Activated T-helper 1 cell treated with anti-CD3 and anti-CD28 coated beads, Interleukin-2, amount 50 U/mL, for 16 hours (primary cell): ENCODE measurements at places on chromosomes 1 and 21.
A peak's percentile ranks its signal among the peaks of the same experiment; 100 is the strongest.

GRCh38 chr1:95426772-95427171 lies 192.8 kb downstream of the RWDD3 start:
- no peak for DNase-seq

GRCh38 chr1:215287362-215287761 lies 204.8 kb downstream of the KCNK2 start:
- DNase-seq: no peak

GRCh38 chr1:218985424-218985984 lies 188.2 kb upstream of the LYPLAL1 start:
- DNase-seq: no peak

DNA sequence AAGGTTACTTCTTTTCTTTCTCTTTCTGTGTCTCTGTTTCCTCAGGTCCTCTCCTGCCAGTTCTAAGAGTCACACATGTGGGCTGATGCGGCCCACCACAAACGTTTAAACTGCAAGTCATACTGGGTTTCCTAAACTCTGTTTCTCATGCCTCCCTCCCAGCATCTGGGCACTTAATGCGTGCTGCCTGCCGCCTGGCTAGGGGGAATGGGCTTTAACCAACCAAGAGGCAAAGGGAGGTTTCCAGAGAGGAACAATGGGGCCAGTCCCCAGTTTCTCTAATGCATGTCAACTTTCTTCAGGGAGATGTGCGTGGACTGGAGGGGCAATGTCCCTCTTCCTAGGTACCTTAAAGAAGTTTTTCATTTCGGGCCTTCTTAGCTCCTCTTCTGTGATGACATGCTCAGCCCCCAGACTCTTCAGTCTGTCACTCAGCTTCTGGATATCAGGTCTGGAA lies 19.9 kb upstream of the SRSF4 start:
- no peak for DNase-seq

- no peak for DNase-seq
Measured at GRCh38 chr1:6157132-6157527, 23.0 kb downstream of the CHD5 start.

- no peak for DNase-seq
Measured at GRCh38 chr1:242828199-242828598, 303.7 kb upstream of the PLD5 start.

GRCh38 chr1:177793900-177794299 lies 176.0 kb downstream of the SEC16B start:
- DNase-seq: no peak

GRCh38 chr1:217272385-217272784 lies 358.5 kb downstream of the GPATCH2 start:
- no peak for DNase-seq

- DNase-seq: peak; percentile 45
Measured at GRCh38 chr1:205286335-205286950, 35.1 kb downstream of the NUAK2 start.

DNA sequence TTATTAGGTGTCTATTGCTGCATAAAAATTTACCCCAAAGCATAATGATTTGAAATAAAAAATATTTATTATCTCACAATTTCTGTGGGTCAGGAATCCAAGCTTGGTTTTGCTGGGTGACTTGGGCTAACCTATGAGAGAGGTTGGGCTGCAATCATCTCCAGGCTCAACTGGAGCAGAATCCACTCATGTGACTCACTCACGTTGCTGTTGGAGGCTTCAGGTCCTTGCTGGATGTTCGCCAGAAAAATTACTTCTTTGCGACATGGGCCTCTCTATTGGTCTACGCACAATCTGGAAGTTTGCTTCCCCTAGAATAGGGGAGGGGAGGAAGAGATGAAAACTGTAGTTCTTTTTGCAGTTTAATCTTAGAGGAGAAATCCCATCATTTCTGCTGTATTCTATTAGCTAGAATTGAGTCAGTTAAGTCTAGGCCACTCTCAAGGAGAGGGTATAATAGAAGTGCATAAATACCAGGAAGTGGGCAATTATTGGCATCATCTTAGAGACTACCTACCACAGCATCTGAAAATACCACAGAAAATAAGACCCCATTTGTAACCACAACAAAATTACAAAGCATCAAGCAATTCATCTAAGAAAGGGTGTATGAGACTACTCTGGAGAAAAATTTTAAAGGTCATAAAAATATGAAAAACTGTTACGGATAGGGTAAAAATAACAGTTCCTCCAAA lies 5.7 kb upstream of the FASLG start:
- DNase-seq: no peak

DNA sequence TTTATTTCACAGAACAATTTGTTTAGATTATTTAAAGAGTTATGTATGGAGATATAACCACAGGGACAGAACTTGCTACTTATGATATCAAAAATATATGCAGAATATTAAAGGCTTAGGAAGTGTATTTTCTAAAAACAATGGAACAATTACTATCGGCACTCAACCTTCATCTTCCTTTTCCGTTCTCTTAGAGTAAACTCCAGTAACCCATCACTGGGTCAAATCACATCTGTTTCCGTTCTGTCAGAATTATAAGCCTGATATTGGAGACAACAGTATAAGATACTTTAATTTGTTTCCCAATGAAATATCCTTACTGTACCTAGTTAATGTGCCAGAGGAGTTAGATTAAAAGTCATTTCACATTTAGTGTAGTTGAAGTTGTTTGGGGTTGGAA lies 32.2 kb downstream of the DTL start:
- no peak for DNase-seq

- DNase-seq: no peak
Measured at GRCh38 chr1:12009318-12009947, 9.9 kb upstream of the MIIP start.

DNA sequence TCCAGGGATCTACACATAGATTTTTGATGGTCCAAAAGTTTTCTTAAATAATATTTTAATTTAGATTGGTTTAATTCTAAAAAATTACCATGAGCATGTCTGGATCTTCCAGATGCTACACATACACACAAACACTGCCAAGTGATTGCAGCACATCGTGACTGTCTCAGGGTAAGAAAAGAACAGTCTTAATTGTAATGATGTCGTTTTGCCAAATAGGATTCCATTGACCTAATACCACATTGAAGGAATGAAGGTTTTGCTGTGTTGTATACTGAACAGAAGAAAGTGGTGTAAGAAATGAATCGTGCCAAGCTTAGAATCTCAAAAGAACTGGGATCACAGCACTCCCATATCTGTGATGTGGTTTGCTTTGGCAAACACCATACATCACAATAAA lies 633.3 kb upstream of the CAMK1G start:
- DNase-seq: no peak

GRCh38 chr1:110765640-110766335 lies 91.0 kb upstream of the KCNA3 start:
- no peak for DNase-seq

DNA sequence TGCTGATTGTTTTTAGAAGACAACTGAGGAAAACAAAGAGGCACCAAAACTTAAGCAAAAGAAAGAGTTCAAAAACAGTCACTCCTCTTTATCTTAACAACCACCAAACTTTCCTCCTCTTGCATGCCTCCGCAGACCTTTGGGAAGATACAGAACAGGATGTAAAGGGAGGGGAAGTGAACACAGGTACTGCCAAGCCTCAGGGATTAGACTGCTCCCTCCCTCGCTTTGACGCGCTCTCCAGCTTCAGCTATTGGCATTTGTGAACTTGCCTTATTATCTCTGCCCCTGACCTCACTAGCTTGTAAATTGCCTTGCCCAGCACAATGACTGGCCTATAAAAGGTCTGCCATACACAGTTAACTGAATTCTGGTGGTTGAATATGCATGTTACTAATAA lies 4.8 kb upstream of the SRP9 start:
- DNase-seq: no peak

DNA sequence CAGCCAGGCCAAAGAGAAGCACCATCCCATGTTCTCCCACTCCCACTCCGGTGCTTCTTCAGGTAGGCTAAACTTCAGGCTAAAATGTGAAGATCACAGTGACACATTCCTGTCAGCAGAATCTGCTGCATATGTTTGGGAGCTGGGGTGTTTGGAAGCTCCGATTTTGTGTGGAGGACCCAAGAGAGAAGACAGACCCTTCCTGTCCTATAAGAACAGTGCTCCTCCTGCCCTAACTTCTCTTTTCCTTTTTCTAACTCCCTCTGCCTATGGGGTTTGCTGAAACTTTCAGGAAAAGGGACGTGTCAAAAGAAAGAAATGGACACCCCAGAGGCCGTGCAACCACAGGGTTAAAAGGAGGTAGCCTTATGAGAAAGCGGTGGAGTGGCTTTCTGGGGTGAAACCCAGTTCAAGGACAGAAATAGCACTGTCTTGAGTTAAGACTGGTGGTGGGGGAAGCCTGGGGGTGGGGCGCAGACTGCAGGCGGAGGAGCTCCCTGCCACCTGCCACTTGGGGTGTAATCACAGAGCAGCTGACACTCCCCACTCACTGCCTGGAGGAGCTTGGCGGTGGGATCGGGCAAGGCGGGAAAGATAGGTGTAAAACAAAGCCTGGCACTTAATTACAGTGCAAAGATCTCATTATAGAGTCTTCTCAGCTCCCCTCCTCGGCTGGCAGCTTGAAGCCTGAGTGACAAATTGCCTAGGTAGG lies 645 bp upstream of the TLR5 start:
- no peak for DNase-seq

DNA sequence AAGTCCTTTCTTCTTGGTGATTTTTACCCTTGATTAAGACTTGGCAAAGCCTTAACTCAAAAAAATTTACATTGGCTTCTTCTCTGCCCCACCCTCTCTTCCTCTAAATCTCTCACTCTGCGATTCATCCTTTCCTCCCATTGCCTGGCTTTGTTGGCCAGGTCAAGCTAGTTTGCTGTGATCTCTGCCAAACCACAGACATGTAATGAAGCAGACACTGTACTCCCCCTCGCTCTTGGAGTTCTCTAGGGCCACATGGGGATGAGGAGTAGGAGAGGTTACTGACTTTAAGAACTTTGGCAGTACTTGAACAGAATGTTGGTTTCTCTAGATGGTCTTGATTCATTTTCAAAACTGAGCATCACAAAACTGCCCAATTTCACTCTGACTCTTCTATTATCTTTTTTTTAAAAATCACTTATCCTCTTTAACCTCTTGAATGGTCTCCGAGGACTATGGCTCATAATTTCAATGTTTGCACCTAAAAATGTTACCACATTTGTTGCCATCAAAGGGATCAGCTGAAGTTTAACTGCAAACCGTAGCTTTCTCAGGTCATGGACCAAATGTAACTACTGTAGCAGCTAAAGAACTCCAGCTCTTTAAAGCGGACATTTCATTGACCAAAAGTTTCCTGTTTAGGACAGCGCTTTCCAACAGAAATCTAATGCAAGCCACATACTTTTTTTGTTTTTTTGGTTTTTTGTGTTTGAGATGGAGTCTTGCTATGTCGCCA lies 62.7 kb upstream of the IPO9 start:
- no peak for DNase-seq

GRCh38 chr21:38506661-38507281 lies 8.5 kb upstream of the ERG start:
- DNase-seq: no peak

- DNase-seq: no peak
Measured at GRCh38 chr21:39313042-39313570, 326 bp downstream of the BRWD1 start.

GRCh38 chr1:181044449-181044966 lies 10.7 kb downstream of the MR1 start:
- DNase-seq: no peak

DNA sequence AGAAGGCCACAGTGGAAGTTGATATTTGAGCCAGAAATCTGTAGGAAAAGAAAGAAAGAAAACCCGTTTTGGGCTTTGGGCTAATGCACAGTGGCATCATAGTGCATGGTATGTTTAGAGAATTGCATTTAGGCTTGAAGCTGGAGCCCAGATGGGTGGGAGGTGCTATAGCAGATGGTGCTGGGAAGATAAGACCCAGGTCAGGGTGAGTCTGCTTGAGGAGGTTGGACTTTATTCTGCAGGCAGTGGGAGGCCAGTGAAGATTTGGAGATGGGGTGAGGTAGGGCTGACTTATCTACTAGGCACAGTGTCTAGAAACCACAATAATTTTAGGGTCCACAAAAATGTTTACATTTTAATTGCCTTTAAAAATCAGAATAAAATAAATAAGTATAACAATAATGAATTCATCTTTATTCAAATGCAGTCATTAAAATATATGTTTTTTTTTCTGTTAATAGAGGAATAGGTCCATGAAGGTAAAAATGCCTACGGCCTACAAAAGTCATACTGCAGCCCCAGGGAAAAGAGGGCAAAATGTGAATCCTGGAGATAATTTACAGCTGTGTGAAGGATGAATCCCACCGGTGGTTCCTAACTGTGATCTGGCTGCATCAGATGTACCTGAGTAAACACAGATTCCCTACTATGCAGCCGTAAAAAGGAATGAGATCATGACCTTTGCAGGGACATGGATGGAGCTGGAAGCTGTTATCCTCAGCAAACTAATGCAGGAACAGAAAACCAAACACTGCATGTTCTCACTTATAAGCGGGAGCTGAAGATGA lies 8.7 kb downstream of the DNAJC6 start:
- DNase-seq: no peak

DNA sequence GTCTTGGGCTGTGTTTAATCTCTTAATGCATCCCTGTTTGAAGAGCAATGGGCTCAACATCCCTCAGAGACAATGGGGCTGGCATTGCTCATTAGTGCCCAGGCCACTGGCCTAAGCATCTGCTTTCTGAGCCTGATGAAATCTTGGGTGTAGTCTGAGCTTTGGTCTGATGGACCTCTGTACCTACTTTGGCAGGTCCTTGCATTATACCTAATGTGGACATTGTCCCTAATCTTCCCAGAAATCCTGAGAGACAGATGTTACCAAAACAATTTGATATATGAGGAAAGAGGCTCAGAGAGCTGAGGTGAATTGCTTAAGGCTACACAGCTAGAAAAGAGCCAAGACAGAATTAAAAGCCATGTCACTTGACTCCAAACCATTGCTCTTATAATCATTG lies 95.0 kb downstream of the PTPRU start:
- DNase-seq: no peak

GRCh38 chr1:229004066-229004833 lies 266.7 kb upstream of the RAB4A start:
- no peak for DNase-seq

DNA sequence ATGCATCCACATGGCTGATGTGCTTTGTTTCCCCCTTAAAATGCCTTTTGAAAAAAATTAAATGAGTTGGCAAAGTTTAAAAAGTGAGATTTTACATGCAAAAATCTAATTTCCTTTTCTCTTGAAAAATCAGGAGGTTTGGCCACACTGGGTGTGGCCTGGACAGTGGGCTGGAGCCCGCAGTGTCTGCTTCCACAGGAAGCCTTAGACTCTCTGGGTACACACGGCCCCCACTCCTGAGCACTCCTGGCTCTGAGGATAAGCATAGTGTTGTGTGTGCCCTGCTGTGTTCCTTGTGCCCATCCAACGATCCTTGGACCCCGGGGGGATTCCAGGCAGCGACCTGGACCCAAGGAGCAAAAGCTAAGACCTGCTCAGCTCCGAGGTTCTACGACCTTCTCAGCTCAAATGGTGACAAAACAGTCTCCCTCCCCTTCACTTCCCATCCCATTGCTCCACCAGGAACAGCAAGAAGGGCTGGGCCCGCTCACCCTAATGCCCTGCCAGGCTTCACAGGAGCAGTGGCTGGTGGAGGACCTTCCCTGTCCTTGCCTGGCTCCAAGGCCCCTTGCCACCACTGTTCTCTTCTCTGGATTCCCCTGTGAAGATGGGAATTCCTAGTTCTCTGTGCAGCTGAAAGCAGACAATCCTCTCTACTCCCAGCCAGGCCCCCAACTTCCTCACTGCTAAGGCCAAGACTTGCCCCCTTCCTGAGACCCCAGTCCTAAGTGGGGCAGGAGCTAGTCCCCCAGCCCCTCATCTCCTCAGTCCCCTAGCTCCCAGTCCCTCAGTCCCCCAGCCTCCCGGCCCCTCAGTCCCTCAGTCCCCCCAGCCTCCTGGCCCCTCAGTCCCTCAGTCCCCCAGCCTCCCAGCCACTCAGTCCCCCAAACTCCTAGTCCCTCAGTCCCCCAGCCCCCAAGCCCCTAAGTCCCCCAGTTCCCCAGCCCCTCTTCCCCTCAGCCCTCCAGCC lies 395.8 kb downstream of the PTPRU start:
- no peak for DNase-seq
